Natural killer cell (primary cell): ENCODE measurements at places on chromosomes 13 and 19. TPM values are rescaled to one million over a fixed set of nuclear protein-coding genes. Genes with fewer than 3 reads are reported as not detected.

GRCh38 chr13:107713314-107713713 lies 502.0 kb downstream of the LIG4 start:
- no peaks in the 10 kb centered on the region for H3K27me3 ChIP-seq
- no peak for DNase-seq

DNA sequence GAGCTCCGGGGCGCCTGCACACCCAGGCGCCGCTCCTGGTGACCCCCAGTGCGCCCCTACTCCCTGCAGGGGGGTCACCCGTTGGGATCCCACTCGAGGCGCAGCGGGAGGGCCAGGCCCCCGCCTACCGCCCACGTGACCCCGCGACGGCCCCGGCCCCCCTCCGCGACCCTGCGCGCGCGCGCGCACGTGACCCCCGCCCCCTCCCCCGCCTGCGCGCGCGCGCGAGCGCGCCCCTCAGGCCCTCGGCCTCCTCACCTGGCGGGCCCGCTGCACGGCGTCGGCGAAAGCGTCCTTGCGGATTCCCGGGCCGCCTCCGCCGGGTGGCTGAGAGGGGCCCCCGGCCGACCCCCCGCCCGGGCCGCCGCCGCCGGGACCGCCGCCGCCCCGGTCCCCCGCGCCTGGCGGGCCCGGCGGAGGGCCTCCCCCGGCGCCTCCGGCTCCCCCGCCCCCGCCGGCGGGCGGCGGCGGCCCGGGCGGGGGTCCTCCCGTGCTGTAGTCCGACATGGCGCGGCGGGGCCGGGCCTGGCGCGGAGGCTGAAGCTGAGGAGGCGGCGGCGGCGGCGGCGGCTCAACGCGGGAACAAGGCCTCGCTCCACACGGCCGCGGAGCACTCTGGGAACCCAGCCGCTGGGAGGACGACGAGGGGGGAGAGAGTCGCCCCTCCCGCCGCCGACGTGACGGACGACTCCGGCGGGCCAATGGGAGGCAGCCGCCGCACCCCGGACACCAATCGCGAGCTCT lies at the start of gene KHSRP:
TSS of gene KHSRP (minus strand) at position 617 of the 744 bp plus-strand sequence. CDS start at position 507, 110 bp downstream.
- peak; percentile 61 for DNase-seq

GRCh38 chr13:32940601-32941000 lies 75.6 kb upstream of the KL start:
- no peaks in the 10 kb centered on the region for H3K4me1 ChIP-seq
- H3K27ac ChIP-seq = no peak overlapping the region
- no peaks in the 10 kb centered on the region for H3K27me3 ChIP-seq
- no peak overlapping the region for H3K4me3 ChIP-seq

Gene PPM1N
- 5.1 TPM for total RNA-seq
